KBM-7 (cell line): ENCODE measurements at places on chromosomes 13 and 19.

DNA sequence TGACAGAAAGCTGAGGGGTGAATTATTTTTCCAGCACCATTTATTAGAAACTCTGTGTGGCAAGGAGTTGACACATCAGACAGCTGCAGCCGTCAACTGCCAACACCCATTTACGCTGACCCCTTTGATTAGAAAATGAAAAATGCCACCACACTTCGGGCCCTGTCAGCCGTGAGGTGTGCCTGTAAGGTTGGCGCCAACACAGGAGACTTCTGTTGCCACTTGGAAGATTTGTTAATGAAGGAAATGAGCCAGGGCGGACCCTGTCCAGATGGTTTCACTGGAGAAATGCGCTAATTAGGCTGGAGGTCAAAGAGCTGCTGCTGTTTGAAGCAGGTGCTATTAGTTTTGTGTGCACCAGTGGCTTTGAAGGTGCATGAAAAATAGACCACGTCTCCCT, 297.5 kb downstream of the MTUS2 start:
- DNase-seq = no peak

DNA sequence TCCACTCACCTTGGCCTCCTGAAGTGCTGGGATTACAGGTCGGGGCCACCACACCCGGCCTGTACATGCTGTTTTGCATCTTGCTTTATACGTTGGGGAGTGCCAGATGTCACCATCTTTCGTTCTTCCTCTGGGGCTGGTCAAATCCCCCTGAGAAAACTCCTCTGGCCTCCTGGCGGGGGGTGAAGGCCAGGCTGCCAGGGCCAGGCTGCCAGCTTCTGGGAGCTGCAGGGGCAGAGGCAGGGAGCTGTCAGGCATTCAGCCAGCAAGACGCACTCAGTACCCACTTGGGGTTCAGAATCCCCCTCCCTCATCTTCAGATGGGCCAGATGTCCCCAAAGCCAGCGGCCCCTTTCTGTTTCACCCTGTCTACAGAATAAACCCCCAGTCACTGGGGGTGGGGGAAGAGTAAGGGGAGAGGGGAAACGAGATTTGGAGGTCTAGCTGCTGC, 16.1 kb downstream of the ZSWIM9 start:
- DNase-seq = no peak

DNA sequence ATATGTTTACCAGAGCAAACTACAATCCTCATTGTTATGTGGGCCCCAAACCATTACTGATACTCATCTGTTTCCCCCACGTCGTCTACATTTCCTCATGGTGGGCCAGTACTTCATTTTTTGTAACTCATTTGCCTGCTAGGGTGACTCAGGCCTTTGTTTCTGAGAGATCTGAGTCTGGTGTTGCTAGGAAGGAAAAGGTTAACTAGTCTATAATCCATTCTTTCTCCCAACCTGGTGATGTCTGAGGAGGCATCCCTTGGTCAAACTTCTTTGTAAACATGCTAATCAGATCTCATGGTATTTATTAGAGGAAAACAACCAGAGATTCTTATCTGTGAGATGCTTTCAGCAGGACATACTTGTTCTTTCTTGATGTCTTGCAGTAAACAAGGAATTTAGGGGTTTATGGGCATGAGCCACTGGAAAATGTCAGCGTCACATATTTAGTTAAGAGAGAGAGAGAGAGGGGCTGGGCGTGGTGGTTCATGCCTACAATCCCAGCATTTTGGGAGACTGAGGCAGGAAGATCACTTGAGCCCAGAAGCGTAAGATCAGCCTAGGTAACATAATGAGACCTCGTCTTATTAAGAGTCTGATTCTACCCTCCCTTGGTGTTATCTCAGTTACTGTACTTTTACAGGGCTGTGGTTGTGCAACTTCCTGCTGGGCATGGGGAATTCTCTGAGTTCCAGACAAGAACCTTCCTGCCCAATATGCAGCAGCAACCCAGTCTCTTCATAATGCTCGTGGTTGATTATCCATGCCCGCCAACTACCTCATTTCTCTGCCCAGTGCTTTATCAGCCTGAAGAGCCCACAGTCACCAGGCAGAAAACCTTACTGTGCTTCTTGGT, 9.7 kb upstream of the DPRX start:
- no peak for DNase-seq

DNA sequence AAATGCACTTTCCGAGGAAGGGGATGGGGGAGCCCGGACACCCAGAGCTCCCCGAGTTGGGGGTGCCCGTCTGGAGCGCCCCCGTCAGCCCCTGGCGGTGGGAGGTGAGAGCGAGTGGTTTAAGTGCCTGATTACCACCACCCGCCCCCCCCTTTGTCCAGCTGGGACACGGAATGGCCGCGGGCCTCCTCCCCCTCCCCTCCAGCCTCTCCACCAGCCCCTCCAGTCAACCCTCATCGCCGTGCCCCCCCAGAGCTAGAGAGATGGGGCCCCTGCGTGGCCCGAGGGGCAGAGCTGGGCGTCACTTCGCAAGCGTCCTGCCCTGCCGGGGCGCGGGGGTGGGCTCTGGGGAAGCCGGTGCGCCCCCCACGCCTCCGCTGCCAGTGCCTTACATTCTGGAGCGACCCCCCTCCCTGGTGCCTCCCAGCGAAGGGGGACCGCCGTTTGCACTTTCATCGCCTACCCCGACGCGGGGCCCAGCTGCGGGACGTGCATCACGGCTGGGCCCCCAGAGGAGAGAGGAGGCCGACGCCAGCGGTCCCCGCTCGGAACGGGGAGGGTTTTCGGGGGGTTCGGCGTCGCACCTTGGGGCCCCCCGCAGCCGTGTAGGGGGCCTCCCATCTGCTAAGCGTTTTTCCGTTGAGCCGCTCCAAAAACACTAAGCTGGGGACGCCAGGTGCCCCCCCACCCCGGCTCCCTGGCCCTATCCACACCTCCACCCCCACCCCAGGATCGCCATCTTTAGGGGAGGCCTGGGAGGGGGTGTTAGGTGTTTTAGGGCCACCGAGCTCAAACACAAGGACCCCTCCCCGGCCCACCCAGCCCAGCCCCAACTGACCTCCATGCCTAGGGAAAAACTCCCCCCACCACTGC, 16.4 kb downstream of the SMIM24 start:
- DNase-seq = no peak

DNA sequence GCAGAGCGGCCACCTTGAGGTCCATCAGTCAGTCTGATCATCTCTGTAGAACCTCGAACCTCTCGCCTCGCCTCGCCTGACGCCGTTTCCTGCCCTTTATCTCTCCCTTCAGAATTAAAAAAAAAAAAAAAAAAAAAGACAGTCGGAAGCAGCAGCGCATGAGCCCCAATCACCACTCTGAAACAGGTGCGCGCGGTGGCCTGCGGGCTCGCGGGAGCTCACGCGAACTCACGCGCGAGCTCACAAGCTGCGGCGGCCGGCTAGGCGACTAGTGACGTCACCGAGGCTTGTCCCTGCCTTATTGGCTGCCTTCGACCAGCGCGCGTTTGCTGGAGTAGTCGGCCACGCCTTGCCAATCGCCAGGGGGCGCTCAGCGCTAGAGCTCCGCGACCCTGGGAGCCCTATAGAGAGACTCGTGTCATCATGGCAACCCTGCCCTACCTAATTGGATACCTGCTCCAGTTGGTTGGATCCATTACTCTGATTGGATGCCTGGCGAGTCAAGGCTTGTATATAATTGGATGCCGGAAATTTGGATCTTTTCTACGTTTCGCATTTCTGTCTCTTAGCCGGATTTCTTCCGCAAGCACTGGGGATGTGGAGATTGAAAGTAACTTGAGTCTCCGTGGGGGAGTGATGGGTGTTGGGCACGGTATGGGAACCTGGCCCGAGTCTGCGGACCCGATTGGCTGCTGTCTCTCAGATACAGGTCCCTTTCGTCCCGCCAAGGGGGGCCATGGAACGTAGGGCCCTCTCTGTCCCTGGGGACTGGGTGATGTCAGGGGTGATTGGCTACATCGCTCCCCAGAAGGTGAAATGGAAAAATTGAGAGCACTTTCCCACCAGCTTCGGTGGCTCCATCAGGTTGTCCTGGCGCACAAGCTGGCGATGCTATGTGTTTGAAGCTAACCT, 31.6 kb downstream of the SYT3 start:
- peak; percentile 89 for DNase-seq

GRCh38 chr13:96053003-96053703, at the start of gene UGGT2:
Gene UGGT2, minus strand, starts transcription at chr13:96053401. Its CDS starts 89 bp downstream, at chr13:96053312.
- peak; percentile 80 for DNase-seq

DNA sequence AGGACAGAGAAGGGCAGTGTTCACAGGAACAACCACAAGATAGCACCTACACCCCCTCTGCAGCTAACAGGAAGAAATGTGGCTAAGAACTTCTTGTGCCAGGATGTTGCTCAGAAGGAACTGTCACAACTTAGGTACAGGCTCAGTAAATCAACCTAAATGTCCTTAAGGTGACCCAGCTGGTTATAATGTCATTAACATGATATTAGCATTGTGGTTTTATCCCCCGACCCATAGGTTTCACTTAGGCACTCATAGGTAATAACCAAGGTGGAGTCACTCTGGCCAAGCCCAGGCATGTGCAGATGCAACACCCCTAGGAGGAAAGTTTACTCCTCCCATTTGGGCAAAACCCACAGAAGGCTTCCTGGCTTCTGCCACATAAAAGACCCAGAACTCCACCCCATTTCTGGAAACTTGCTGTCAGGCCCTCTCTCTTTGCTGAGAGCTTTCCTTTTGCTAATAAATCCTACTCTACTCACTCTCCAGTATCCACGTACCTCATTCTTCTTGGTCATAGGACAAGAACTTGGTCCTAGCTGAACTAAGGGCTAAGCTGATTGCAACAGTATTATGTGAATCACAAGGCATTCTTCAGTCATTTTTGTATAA, 951.3 kb downstream of the SLITRK5 start:
- peak; percentile 37 for DNase-seq

- DNase-seq = no peak
These were observed 6.9 kb upstream of the FBXL3 start for GRCh38 chr13:77033717-77034302.

DNA sequence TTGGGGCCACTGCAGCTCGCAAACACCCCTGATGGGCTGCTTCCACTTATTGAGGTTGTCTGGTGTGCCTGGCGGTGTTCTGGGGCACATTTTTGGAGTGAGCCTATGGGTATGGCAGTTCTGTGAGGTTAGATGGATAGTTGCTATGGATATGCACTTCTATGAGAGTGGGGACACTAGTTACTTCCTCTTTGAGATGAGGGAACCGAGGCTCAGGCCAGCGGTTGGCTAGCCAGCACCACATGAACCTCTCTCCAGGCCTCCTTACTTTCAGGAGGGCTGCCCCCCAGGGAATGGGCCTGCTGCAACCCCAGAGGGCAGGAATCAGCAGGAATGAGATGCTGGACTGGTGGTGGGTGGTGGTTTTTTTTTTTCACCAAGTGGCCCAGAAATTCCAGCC, 13.5 kb upstream of the PRR19 start:
- DNase-seq = peak; percentile 21

DNA sequence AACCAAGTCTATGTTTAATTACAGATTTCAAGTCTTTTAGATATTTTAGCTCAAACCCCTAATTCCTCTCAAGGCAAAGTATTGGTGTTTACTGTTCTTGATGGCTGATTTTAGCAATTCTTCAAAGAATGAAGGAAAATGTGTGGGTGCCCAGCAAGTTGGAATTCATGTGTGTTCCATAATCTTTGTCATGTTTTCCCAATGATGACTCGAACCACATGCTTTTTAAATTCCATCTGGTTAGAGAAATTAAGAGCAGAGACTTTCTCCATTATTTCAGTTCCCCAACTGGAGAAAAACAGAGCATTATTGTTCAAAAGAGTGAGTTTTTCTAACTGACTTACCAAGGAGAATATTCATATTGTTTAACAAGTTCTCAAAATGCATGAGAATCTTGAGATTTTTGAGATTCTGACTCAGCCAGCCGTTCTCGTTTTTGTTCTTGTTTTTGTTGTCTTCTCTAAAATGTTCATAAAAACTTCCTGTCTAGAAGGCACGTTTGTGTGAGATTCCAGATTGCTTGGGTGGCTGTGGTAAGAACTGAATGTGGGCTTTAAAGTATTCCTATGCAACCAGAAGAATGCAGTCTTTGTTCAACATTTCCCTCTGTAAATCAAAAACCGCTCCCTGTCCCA, 404.7 kb downstream of the IRS2 start:
- DNase-seq = no peak

GRCh38 chr13:39129213-39129612, 91.0 kb downstream of the NHLRC3 start:
- DNase-seq = no peak

- DNase-seq = no peak
These were observed 170.4 kb upstream of the UBL3 start for GRCh38 chr13:30020726-30021312.

DNA sequence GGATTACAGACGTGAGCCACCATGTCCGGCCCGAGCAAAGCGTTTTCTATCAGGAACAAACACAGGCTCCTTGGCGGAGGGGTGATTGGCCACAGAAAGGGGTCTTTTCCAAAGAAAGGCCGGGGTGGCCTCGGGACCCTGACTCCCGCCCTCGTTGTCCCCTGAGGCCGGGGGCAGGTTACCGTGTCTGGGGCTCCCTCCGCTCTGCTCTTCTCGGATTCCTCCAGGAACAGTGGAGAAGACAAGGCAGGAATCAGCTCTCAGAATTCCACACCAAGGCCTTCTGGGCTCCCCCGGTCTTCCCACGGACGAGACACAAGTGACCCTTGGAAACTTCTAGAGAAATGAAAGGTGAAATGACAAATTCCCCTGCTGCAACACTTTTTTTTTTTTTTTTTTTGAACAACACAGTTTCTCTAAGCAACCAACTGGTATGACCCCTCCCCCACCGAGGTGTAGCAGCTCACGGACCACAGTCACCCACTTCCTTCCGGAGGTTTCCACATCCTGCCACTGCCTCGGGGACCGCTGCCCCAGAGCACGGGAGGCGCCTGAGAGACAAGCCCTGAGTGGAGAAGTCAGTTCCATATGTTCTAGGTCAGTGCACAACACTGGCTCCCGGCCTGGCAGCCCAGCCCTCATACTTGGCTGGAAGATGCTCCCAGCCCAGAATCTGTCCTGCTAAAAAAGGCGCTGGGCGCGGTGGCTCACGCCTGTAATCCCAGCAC, 11.0 kb downstream of the MOB3A start:
- peak; percentile 98 for DNase-seq

GRCh38 chr19:36963280-36963679, 47.1 kb downstream of the ZNF568 start:
- no peak for DNase-seq

GRCh38 chr19:18496167-18496979, 25.5 kb downstream of the ELL start:
- DNase-seq = peak; percentile 45

- DNase-seq = no peak
These were observed 2.3 kb downstream of the CLPTM1 start for GRCh38 chr19:44957526-44957925.

- DNase-seq = no peak
These were observed 28.7 kb upstream of the N4BP2L1 start for GRCh38 chr13:32456591-32456990.

DNA sequence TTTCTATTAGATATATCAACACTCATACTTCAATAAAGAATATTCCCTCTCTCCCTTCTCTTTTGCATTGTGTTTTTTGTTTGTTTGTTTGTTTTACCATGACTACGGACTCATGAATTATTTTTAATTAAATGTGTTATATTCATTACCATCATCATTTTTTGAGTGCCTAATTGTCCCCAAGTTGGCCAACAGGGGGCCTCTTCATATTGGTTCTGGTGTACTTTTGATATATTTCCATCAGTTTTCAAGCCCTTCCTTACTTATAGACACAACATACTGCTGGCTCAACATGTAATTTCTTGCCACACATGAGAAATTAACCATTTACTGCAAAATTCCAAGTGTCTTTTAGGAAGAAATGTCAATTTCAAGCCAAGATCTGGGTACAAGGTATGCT, 54.5 kb upstream of the GPC6 start:
- DNase-seq = peak; percentile 15
